ENCODE measurements at places on chromosomes 12 and 14.

DNA sequence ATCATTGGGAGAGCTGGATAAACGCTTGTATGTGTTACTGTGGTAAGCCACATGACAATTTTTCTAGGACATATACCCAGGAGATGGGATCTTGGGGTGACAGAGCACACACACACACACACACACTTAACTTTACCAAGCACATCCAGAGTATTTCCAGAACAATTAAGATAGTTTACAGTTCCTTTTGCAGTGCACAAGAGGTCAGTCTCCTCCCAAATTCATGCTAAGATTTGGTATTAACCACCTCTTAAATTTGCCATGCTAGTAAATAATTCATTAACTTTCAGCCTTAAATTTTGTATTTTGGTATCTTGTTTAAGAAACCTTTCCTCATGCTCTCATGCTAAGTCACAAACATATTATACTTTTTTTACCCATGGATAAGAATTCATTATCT is 33.9 kb upstream of the LIMA1 start:
- no peak for DNase-seq

DNA sequence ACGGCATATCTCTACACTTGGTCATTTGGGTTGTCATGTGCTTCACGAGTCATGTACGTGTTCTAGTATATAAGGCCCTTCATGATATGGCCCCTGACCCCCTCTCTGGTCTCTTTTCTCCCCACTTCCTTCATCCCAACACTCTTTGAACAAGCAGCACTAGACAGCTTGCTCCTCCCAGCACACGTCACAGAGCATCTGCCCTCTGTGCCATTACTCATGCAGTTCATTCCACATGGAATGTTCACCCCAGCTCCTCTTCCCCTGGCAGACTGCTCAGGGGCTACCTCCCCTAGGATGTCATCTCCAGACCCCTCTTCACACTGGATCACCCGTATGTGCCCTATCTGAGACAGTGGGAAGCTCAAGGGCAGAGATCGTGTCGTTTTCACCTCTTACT is 14.1 kb upstream of the LRP1-AS start:
- DNase-seq = no peak

GRCh38 chr12:47947341-47947740 is 16.1 kb upstream of the TMEM106C start:
- no peak for DNase-seq

DNA sequence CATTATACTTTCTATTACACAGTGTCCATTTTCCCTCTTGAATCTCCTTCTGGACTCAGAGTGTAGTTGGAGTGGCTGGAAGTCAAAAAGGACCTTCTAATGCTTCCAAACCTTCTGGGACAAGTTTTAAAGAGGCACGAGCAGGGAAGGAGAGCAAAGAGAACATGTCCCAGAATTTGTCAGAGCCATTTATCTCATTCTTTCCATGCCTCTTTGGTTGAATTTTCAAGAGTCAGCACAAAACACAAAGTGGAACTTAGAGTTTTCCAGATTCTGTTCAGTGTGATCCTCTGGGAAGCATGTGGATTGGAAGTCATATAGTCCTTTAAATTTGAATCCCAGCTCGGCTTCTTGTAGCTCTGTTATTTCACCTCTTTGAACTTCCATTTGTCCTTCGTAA is 138.2 kb upstream of the PWP1 start:
- DNase-seq = no peak

GRCh38 chr12:119014368-119014767 is 33.0 kb downstream of the SRRM4 start:
- no peak for DNase-seq

DNA sequence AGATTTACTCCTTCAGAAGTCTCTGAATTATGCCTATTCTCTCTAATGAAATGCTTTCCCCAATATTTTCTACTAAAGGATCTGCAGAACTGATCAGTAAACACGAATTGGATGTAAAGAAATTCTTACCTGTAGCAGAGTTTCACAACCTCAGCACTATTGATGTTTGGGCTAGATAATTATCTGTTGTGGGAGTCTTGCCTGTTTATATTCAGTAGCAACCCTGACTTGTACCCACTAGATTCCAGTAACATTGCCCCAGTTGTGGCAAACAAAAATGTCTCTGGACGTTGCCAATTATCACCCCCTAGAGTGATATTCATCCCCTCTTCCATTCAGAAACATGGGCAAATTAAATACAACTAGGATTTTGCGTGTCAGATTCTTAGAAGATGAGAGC is 156.8 kb upstream of the TMTC2 start:
- DNase-seq = no peak

DNA sequence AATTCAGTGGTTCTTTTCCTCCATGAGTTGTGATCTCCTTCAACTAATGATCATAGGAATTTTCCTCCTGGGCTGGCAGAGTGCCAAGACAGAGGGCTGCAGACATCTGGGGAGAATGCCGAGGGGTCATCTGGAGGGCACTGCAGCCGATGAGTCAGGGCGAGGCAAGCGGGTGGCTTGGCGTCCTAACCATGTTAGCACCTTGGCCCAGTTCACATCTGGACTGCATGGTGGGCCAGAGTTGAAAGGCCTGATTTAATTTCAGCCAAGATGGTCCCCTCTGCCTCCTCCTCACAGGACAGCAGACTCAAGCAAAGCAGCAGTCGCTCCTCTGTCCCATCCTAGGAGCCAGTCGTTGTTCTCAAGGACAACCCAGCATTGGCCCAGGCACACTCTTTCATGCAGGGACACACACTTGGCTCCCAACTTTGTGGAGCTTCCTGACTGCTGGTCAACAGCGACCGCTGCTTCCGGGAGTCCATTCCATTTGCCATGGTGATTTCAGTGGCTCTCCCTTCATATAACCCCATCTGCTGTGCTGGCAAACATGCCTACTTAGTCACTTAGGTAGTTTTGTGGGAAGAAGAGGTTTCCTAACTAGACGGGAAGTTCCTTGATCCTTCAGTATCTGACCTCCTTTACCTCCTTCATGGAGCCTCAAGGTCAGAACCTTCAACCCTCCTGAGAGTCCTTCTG is 161.8 kb downstream of the TTC8 start:
- DNase-seq = no peak

- peak; percentile 58 for DNase-seq
These were observed 120.9 kb downstream of the SLC38A6 start for GRCh38 chr14:61101803-61102548.

GRCh38 chr12:100128512-100128908 is 14.2 kb downstream of the BLTP3B start:
- peak; percentile 42 for DNase-seq

- peak; percentile 84 for DNase-seq
These were observed 21.2 kb downstream of the ASB2 start for GRCh38 chr14:93954900-93955849.

GRCh38 chr12:108019862-108020261 is 109.2 kb upstream of the WSCD2 start:
- DNase-seq = no peak

- no peak for DNase-seq
These were observed 14.2 kb upstream of the SLC6A12 start for GRCh38 chr12:227923-228845.

GRCh38 chr12:12685305-12685704 is 10.7 kb downstream of the GPR19 start:
- no peak for DNase-seq

- no peak for DNase-seq
These were observed 125.0 kb upstream of the CCND2 start for GRCh38 chr12:4148418-4149056.

DNA sequence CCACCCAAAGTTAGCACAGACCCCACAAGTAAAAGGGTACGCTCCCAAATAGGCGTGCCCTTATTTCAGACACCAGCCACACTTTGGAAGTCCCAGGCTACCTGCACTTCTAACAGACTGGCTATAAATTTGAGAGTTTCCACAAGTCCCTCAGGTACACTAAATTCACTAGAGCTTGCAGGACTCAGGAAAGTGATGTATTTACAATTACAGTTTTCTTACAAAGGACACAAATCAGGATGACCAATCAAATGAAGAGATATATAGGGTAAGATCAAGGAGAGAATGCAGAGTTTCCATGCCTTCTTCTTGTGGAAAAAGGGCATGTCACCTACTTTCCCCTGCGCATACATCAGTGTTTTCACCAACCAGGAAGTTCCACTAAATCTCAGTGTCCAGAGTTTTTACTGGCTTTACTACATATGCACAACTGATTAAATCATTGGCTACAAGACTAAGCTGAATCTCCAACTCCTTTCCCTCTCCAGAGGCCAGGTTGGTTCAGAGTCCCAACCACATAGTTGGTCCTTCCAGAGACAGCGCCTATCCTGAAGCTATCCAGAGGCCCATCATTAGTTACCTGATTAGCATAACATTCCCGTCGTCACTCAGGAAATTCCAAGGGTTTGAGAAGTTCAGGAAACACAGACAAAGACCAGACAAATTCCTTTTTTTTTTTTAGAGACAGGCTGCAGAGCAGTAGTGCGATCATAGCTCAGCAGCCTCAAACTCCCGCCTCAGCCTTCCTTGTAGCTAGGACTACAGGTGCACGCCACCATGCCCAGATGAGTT is 84.2 kb downstream of the DENND5B start:
- DNase-seq = no peak

DNA sequence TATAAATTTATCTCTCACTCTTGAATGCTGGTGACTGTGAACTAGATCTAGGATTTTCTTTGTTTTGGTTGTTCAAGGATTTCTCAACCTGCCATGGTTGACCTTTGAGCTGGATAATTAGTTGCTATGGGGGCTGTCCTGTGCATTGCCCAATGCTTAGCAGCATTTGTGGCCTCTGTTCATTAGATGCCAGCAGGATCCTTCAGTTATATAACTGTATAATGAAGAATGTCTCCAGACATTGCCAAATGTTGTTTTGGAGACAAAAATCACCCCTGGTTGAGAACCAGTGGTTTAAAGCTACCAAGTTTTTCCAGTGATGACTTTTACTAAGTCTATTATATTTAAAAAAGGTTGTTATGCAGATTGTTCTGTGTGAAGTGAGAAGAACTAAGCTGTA is 147.9 kb upstream of the STXBP6 start:
- no peak for DNase-seq

- DNase-seq = no peak
These were observed 18.9 kb upstream of the ANKRD33 start for GRCh38 chr12:51868821-51869495.

DNA sequence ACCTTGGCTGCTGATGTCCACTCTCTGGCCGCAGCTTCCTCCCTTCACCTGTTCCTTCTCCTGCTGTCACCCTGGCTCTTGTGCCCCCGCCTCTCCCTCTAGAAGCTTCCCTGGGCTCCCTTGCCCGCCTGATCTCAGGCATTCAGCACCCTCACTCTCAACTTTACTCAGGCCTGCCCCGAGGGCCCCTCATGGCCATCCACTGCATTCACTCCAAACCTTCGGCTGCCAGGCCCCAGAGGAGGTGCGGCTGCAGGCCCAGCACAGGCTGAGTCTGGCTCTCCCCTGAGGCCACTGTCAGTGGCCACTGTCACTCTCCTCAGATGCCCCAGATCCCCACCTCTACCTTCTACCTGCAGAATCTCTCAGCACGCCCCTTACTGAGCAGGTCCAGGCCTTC is 183.9 kb downstream of the ZFP36L1 start:
- no peak for DNase-seq

DNA sequence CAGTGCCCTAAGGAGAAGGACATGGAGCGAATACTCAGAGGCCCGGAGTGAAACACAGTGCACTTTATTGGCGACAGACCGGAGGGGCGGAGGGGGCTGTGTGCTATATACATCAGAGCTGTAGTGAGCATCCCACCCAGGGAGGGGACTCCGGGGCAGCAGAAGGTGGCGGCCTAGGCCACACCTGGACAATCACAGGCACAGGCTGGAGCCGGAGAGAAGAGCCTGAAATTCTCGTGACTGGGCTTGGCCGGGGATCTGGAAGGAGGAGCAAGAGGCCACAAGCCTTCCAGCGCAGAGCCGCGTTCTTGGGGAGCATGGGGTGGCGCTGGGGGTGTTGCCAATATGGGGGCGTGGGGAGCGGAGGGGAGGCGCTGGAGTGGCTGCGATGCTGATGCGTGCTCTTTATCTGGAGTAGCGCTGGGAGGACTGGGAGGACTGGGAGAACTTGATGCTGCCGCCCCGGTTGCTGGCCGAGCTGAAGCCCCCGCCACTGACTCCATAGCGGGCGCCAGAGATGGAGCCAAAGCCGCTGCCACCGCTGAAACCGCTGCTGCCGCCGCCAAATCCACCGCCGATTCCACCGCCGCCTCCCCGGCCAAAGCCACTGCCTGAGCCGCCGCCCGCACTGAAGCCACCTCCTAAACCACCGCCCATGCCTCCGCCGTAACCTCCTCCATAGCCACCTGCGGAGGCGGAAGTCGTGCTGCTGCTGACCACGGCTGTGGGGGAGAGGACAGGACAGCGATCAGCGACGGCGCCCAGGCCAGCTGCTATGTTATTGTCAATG is 6.1 kb downstream of the KRT3 start:
- DNase-seq = no peak

DNA sequence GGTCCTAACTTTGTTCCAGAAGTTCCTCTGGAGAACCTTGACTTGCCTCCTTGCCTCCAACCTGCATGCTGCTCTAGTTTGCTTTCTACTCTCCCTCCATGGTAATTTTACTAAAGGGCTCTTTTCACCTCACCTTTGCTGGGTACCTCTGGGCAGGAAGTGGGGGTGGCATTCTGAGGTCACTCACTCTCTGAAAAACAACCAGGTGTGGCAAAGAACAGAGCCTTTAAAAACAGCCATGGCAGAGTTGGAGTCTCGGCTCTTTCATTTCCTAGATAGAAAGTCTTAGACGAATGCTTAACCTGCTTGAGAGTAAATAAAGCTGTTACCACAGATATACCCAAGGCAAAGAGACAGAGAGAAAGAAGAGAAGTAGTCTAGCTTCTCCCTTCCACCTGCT is 827.9 kb downstream of the BCL11B start:
- DNase-seq = no peak

DNA sequence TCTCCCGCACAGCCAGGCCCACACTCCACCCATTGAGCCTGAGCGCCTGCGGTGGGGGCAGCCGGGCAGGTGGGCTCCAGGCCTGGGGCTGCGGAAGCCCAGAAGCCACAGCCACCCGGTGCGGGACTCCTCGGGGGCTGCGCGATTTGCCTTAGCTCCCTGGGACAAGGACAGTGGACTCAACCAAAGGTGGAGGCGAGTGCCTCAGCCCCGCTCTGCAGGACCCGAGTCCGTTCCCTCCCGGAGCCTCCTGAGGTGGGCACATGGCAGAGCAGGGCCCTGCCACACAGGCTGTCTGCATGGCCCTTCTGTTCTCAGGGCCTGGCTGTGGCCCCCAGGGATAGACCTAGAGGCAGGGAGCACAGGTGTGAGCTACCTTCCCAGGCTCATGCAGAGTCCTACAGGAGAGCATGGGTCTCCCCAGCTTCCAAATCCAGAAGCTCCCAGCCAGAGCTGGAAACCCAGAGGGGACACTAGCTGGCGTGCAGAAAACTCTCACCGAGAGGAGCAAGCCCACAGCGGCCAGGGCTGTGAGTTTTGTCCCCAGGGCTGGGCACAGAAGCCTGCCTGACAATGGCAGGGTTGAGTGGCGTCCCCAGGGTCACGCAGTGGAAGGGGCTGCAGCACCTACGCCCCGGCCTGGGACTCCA is 22.2 kb upstream of the LRTM2 start:
- no peak for DNase-seq

DNA sequence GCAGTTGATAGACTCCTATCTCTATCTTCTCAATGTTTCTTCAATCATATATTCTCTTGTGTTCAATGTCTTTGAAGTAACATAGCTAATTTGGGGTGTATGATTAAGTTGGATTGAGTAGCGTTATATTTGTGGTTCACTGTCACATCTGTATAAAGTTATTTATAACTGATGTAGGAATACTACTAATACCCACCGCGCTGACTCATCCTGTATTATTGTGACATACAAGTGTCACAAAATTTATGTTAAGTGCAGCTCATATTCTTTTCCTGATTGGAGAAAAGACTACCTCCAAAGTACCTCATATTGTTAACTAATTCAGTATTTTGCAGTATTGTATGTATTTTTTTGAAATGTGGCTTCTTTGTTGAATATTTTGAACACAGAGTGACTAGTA is 940.8 kb downstream of the SLC6A15 start:
- DNase-seq = no peak

Data from SIG-M5 (cell line).